Hippocampal formation (tissue), 2 donors: ENCODE measurements at places on chromosomes 5 and 9.

GRCh38 chr5:73339051-73339575 is 109.5 kb downstream of the FOXD1 start:
- no peak for DNase-seq

DNA sequence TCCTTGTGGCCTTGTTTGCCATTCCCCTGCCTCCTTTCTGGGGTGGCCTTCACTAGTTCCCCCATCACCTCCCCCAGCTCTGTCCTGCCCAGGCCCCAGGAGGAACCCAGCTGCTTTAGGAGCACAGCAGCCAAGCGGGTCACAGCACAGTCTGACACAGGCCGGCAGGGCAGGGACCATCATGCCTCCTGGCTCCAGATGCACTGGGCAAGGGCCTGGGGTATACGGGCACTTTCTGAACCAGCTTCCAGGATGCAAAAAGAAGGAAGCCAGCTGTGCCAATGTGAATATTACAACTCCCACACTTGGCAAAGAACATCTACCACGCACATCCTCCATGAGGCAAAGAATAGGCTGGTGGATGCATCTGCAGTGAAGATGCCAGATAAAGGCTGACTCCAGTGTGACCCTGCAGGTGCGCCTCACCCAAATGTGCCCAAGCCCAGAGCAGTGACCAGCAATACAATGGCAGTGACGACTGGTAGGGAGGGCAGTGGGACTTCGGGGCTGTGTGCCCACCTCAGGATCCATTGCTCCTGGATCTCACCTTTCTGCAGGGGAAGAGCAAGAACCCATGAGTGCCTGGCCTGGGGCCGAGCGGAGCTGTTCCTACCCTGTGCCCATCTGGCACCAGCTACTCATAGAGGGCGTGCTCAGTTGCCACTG is 6.3 kb upstream of the IL3 start:
- DNase-seq = no peak

GRCh38 chr5:135578685-135579341 is at the start of gene CXCL14:
CXCL14 (minus strand) TSS chr5:135578991; CDS start chr5:135578778, 213 bp downstream.
- DNase-seq = no peak

DNA sequence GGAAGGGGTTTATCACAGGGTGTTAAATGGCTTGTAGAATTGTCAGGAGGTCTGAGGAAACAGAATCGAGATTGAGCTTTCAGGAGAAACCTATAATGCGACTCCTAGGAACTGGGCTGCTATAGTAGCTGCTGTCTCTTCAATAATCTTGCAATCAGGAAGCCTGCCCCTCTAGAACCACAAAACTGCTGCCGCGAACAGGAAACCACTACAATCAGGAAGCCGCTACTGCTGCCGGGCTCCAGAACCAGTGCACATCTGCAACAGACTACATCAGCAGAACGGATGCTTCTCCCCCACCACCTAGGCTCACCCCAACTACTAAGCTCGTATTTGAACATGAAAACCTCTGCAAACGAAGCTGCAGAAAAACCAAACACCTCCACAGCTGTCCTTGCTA is 31.6 kb downstream of the TNFSF8 start:
- DNase-seq = no peak

GRCh38 chr5:135185481-135186065 is 151.5 kb upstream of the PITX1 start:
- no peak for DNase-seq

GRCh38 chr5:79697222-79698170 is 7.9 kb downstream of the CMYA5 start:
- DNase-seq = no peak

DNA sequence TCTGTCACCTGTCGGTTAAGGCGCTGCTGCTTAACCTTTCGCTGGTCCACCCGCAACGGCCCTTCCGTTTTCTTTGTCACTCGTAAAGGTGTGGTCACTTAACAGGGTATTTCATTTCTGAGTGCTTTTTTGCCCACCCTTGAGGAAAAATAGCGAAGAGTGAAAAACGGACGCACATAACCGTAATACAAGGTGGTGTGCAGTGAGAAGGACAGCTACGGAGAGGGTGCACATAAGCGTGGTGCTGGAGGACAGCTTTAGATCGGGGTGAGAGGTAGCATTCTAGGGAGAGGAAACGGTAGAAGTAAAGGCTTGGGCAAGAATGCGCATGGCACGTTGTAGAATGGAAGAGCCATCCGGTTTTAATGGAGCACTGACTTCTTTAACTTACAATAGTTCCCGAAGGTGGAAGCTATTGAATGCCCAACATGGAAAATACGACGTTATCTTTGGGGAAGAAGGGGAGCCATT is 761 bp downstream of the CCT5 start:
- no peak for DNase-seq

GRCh38 chr9:71901695-71902597 is 9.0 kb downstream of the ABHD17B start:
- DNase-seq = no peak

DNA sequence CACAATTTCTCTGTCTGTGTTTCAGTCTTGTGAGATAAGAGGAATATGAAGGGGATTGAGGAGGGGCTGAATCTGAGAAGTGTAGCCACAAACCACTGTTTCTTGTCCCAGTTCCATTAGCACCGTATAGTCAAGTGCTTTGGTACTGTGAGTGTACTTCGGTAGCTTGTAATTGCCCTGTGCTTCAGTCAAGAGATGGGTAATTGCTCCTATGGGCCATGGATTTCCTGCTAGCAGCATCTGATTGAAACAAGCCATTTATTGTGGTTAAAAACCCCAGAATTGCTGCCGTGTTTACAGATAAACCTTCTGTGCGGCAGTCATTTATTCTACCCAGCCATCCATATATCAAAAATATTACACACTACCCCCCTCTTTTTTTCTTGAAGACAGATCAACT is 98.6 kb downstream of the MAT2B start:
- no peak for DNase-seq

- no peak for DNase-seq
Measured at GRCh38 chr5:11045411-11045810, 284.4 kb upstream of the DAP start.

DNA sequence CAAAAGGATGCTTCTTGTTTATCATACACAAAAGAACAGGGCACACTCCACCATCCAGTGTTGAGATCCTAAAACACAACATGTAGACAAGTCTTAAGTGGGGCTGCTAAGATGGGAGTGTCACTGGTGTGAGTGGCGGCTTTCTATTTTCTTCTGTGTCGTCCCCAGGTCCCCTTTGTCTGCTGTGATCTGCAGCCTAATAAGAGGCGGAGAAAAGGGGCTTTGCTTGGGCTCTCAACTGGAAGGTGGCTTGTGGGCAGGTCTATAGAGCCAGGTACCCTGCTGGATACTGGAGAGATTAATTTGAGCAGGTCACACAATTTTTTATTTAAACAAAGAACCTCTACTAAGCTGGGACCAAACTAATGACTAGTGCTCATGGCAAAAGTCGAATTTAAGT is 126.1 kb upstream of the SAP30L start:
- DNase-seq = no peak

DNA sequence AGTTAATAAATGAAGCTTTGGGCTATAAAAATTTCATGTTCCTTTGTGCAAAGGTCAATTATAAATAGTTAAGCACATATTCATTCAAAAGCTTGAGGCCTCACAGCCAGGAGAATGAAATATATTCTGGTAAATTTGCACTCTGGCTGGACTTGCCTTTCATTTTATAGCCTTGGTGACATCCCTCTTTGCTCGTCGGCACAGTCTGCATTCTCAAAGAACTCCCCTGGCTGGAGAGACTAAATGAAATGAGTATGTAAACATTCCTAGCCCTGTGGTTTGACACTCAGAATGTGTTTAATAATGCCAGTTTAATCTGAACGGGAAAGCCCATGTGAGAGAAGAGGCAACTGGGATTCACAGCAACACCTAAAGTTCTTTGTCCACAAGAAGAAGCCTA is 285.6 kb downstream of the BRINP1 start:
- no peak for DNase-seq

- no peak for DNase-seq
Measured at GRCh38 chr5:38562444-38563210, 6.2 kb upstream of the LIFR start.

DNA sequence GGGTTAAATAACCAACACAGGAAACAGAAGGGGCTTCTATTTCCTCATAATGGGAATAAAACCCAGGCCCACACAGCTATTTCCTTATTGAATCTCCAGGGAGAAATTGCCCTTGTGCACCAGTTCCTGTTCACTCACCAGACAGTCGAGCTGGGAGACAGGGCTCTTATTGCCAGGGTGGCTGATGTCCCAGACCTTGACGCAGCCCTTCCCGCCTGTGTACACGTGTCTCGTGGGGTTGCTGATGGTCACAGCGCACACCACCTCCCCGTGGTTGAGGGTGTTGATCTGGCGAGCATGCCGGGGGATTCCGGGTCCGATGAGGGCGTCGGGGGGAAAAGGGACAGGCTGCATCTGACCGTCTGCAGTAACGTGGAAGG is 96.5 kb downstream of the TLE1 start:
- DNase-seq = peak; percentile 7

- no peak for DNase-seq
Measured at GRCh38 chr5:55699041-55699688, 13.0 kb downstream of the SLC38A9 start.

DNA sequence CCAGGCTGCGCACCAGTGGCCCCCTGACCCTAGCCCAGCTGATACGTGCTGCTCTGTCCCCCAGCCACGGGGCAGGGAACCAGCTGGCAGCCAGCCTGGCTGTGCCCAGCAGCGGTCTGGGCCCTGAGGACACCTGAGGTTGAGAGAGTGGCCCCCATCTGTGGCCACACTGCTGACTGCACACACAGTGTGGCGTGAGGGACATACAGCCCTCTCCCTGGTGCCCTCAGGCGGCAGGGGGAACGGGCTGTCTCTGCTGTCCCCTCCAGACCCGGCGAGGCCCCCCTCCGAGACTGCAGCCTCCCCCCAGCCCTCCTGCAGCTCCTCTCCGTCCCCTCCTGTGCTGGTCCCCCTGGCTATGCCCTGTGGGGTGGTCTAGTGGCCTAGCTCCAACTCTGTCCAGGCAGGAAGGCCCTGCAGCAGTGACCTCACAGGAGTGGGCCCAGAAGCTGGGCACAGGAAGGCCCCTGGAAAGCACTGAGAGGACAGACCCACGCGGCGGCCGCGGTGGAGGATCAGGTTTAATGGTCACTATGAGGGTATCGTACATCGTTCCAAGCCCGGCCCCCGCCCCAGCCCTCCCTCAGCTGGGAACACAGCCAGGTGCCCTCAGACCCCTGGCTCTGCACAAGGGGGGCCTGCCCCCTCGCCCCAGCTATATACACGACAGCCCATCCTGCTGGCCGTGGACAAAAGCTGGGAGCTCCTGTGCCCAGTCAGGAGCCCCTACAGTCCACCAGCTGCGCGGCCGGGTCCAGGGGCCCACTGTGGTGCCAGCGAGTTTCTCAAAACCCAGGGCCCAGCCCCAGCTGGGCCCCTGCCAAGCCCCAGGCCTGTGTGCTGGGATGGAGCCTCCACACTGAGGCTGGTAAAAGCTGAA is 6.8 kb upstream of the ENTPD8 start:
- DNase-seq = no peak

- no peak for DNase-seq
Measured at GRCh38 chr9:1129382-1129781, 79.2 kb downstream of the DMRT2 start.

DNA sequence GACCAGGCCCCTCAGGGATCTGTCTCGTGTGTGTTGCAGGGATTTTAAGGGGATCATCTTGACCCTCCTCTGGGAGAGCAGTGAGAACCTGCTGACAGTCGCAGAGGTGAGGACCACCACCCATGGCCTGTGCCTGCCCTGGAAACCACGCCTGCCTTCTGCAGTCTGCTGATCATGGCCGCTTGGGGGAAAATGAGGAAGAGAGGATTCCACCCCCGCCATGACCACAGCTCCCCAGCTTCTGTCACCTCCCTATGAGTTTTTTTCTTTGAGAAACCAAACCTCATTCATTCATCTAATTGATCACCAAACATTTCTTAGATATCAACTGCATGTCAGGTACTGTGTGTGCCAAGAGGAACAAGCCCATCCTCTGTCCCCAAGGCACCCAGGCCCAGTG is 46.3 kb upstream of the TDRD7 start:
- DNase-seq = no peak

- no peak for DNase-seq
Measured at GRCh38 chr5:13944560-13945199, at the start of gene DNAH5. DNAH5 (minus strand) TSS chr5:13944688; CDS start chr5:13944438, 250 bp downstream.

- DNase-seq = no peak
Measured at GRCh38 chr5:179403426-179404147, 58.3 kb upstream of the ADAMTS2 start.

DNA sequence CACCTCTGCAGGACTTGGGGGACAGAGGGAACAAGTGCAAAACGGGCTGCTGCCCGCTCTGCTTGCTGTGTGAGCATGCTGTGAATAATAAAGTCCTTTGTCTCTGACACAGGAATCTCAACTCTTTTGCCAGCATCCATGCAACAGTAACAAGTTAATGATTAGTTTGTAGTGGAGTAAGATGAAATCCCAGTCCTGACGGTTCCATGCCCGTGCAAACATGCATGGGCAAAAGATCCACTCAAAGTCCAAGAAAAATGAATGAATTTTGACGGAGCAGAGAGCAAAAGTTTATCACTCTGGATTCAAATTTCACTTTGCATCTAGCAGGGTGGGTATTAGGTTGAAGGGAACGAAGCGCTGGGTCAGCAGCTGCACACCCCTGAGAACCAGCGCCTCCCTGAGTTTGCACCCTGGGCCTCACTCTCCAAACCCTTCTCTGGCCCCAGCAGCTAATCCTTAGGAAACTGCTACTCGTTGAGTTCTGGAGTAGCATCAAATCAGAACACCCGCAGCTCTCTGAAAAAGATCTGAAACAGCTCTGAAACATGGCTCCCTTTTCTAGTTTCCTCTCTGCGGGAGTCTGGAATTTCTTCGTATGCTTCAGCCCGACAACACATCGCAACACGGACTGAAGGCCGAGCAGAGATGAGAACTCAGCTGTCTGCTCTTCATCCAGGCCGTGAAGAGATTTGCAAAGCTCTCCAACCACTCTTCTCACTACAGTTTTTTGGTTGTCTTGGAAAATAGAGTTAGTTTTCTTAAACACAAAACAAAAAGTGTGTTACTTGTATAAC is 45.6 kb upstream of the RUFY1 start:
- no peak for DNase-seq

- no peak for DNase-seq
Measured at GRCh38 chr5:155189476-155189875, 175.9 kb downstream of the KIF4B start.

DNA sequence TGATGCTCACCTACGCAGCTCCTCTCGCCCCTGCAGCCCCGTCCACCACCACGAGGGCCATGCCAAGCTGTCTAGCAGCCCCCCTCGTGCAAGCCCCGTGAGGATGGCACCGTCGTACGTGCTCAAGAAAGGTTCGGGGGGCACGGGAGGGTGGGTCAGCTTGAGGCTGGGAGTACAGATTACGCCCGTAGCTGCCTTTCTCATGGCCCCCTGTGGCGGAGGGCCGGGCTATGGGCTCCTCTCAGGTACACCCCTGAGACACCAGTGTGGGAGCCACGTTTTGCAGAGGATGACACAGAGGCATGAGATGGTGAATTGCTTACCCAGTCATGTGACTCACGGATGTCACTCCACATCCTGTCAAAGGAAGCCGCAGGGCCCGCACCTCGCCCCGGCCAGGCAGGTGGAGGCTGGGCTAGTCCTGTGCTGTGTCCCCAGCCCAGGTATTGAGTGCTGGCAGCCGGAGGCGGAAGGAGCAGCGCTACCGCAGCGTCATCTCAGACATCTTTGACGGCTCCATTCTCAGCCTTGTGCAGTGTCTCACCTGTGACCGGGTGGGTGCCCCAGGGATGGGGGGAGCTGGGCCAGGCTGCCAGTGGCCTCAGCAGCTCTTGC is 33.7 kb downstream of the USP20 start:
- no peak for DNase-seq

GRCh38 chr5:135709208-135709575 is 125.3 kb upstream of the SLC25A48 start:
- no peak for DNase-seq

- no peak for DNase-seq
Measured at GRCh38 chr9:4738866-4739586, 2.0 kb downstream of the AK3 start.
